ENCODE measurements at places on chromosomes 2 and 18. TPM values are rescaled to one million over a fixed set of nuclear protein-coding genes. Genes with fewer than 3 reads are reported as not detected.

The TCF7L1 gene
- total RNA-seq, result 11.6 TPM

The HOXD9 gene
- total RNA-seq, result 0.82 TPM

The CABLES1 gene
- 15.2 TPM for total RNA-seq

The MROH2A gene
- total RNA-seq, result 0.22 TPM

The ACADL gene
- total RNA-seq, result not detected
